Spleen (tissue), 13 donors: ENCODE measurements at places on chromosomes 2 and 18. TPM values are rescaled to one million over a fixed set of nuclear protein-coding genes. Genes with fewer than 3 reads are reported as not detected.

GRCh38 chr2:88451811-88452564 lies 505 bp downstream of the FOXI3 start:
- peaks cover 95% of the 10 kb centered on the region for H3K27me3 ChIP-seq
- no peaks in the 10 kb centered on the region for H3K36me3 ChIP-seq

Gene ERBB4
- polyA plus RNA-seq, result under 0.01 TPM

- H3K36me3 ChIP-seq, result no peaks in the 10 kb centered on the region
- no peaks in the 10 kb centered on the region for H3K27me3 ChIP-seq
- DNase-seq, result no peak
Observed at GRCh38 chr2:180660881-180661685, 319.3 kb upstream of the UBE2E3 start.

Gene ZBTB14
- polyA plus RNA-seq, result 13.5 TPM

Gene TTN
- 0.67 TPM for polyA plus RNA-seq

DNA sequence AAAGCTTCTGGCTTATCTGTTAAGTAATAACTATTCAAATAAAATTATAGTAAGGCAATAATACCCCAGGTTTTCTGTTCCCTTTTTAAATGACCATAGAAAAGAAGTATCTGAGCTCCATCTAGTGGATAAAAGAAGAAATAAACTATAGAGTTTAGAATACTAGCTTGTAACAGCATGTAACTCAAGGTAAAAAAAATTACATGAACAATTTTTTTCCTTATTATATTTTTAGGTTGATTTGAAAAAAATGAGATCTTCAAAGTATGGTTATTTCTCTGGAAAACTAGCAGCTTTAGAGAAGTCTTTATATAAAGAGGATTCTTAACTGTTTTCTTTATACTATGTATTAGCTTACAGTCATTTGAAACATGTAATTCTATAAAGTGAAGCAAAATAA lies 58.1 kb downstream of the NCKAP1 start:
- H3K4me3 ChIP-seq, result no peak overlapping the region
- H3K27me3 ChIP-seq, result no peaks in the 10 kb centered on the region
- no peaks in the 10 kb centered on the region for H3K4me1 ChIP-seq
- DNase-seq, result no peak

GRCh38 chr2:156309167-156309566 lies 23.4 kb downstream of the NR4A2 start:
- H3K27me3 ChIP-seq, result no peaks in the 10 kb centered on the region
- no peak overlapping the region for H3K4me3 ChIP-seq
- DNase-seq, result no peak
- H3K36me3 ChIP-seq, result no peaks in the 10 kb centered on the region

DNA sequence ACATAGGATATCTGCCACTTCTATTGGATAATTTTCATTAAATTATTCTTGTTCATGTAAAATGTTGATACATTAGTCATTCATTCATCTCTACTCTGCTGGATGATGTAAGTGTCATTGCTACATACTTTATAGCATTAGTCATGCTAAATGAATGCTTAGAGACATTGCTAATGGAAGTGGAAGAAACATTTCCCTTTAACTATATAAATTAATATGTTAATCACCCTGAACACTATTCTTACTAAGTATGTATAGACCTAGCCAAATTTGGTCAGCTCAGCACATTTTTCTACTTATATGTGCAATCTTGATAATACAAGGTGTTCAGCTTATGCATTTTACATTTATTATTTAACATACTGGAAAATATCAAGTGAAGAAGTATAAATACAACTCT lies 160.2 kb downstream of the DPP4 start:
- no peaks in the 10 kb centered on the region for H3K27me3 ChIP-seq
- no peaks in the 10 kb centered on the region for H3K36me3 ChIP-seq
- no peaks in the 10 kb centered on the region for H3K4me1 ChIP-seq
- no peak for DNase-seq
- H3K4me3 ChIP-seq, result no peak overlapping the region

Gene WDPCP
- 2.1 TPM for polyA plus RNA-seq

GRCh38 chr2:223586261-223586660 lies 15.9 kb downstream of the SCG2 start:
- no peak overlapping the region for H3K27ac ChIP-seq
- DNase-seq, result no peak
- H3K4me3 ChIP-seq, result no peak overlapping the region
- H3K4me1 ChIP-seq, result no peaks in the 10 kb centered on the region
- H3K27me3 ChIP-seq, result no peaks in the 10 kb centered on the region

GRCh38 chr2:141899740-141900139 lies 231.1 kb downstream of the LRP1B start:
- H3K4me3 ChIP-seq, result no peak overlapping the region
- H3K27ac ChIP-seq, result no peak overlapping the region
- DNase-seq, result no peak
- no peaks in the 10 kb centered on the region for H3K27me3 ChIP-seq

Gene CABYR
- 1.4 TPM for polyA plus RNA-seq
